Dermis lymphatic vessel endothelial cell (primary cell): ENCODE measurements at places on chromosomes 16 and 17. TPM values are rescaled to one million over a fixed set of nuclear protein-coding genes. Genes with fewer than 3 reads are reported as not detected.

Gene KRTAP1-5
- total RNA-seq = not detected in 2 replicates

Gene DHX58
- total RNA-seq = 2.5 and 2.8 TPM in 2 replicates

Gene NEUROD2
- not detected in 2 replicates for total RNA-seq

Gene MMP25
- under 0.01 TPM in 1 of 2 replicates, not detected in the other for total RNA-seq

Gene NPLOC4
- total RNA-seq = 57.2 and 71.2 TPM in 2 replicates

Gene CRYM
- total RNA-seq = not detected in 2 replicates

Gene RGS11
- total RNA-seq = under 0.01 and 0.33 TPM in 2 replicates

Gene PERCC1
- total RNA-seq = not detected in 2 replicates

Gene SEPTIN1
- 0.11 TPM in 1 of 2 replicates, not detected in the other for total RNA-seq

Gene PRPF8
- total RNA-seq = 74.6 and 80.6 TPM in 2 replicates

Gene KRTAP2-3
- total RNA-seq = not detected in 2 replicates

Gene GGT6
- total RNA-seq = not detected in 2 replicates

Gene CBFA2T3
- total RNA-seq = under 0.01 TPM in 1 of 2 replicates, not detected in the other

Gene CCL5
- total RNA-seq = 0.33 and 0.34 TPM in 2 replicates

Gene FKBP10
- 134 and 149 TPM in 2 replicates for total RNA-seq

Gene COPZ2
- total RNA-seq = 9.1 and 11.2 TPM in 2 replicates

Gene MLYCD
- total RNA-seq = 3.0 and 3.2 TPM in 2 replicates

Gene MYADML2
- not detected in 2 replicates for total RNA-seq

Gene SCIMP
- total RNA-seq = not detected in 2 replicates

Gene CCL1
- total RNA-seq = not detected in 2 replicates

Gene KRTAP2-2
- total RNA-seq = not detected in 2 replicates

Gene SF3B3
- total RNA-seq = 48.7 and 68.2 TPM in 2 replicates

Gene C17orf113
- 0.22 and 0.26 TPM in 2 replicates for total RNA-seq

Gene SLFN12
- total RNA-seq = 27.9 and 43.9 TPM in 2 replicates

Gene ASPA
- total RNA-seq = not detected in 2 replicates

Gene CCL8
- not detected in 2 replicates for total RNA-seq

Gene CDH11
- total RNA-seq = 1.5 and 2.8 TPM in 2 replicates

Gene NF1
- total RNA-seq = 21.9 and 29.9 TPM in 2 replicates

Gene ZNF423
- 5.9 and 6.2 TPM in 2 replicates for total RNA-seq

Gene ZC3H18
- 7.5 and 8.7 TPM in 2 replicates for total RNA-seq

Gene SLC38A8
- not detected in 2 replicates for total RNA-seq

Gene TBC1D26
- total RNA-seq = under 0.01 TPM in 1 of 2 replicates, not detected in the other

Gene CD300LB
- total RNA-seq = not detected in 2 replicates

Gene HOXB5
- under 0.01 and 0.11 TPM in 2 replicates for total RNA-seq

Gene CACNG1
- not detected in 2 replicates for total RNA-seq

Gene ITGA3
- total RNA-seq = 52.9 and 120 TPM in 2 replicates

Gene PYY
- total RNA-seq = not detected in 2 replicates

Gene SPATA32
- total RNA-seq = under 0.01 TPM in 1 of 2 replicates, not detected in the other

Gene MYH11
- under 0.01 TPM in 1 of 2 replicates, not detected in the other for total RNA-seq

Gene STAT5A
- 44.3 and 56.0 TPM in 2 replicates for total RNA-seq

Gene CCL3
- not detected in 2 replicates for total RNA-seq

Gene THUMPD1
- total RNA-seq = 76.0 and 84.6 TPM in 2 replicates

Gene TLCD1
- 0.34 and 1.2 TPM in 2 replicates for total RNA-seq

Gene C17orf67
- 3.1 and 6.0 TPM in 2 replicates for total RNA-seq

Gene ABCA9
- total RNA-seq = 0.34 and 0.76 TPM in 2 replicates

Gene CFAP97D1
- not detected in 2 replicates for total RNA-seq

Gene ATP2A3
- 0.09 and 0.11 TPM in 2 replicates for total RNA-seq

Gene SLC5A2
- 0.11 TPM in 1 of 2 replicates, not detected in the other for total RNA-seq

Gene TNFSF13
- total RNA-seq = 0.22 and 0.34 TPM in 2 replicates

Gene AOC2
- 0.22 and 0.43 TPM in 2 replicates for total RNA-seq

Gene ASIC2
- total RNA-seq = 0.34 TPM in 1 of 2 replicates, not detected in the other

Gene DBNDD1
- 5.6 and 10.4 TPM in 2 replicates for total RNA-seq

Gene SYCE1L
- total RNA-seq = 2.8 and 2.9 TPM in 2 replicates
